ENCODE measurements at places on chromosomes 3 and 15.
A peak's percentile ranks its signal among the peaks of the same experiment; 100 is the strongest.

- DNase-seq = peak; percentile 60
These were observed 17.8 kb upstream of the ERICH6 start for GRCh38 chr3:150721285-150722130.

DNA sequence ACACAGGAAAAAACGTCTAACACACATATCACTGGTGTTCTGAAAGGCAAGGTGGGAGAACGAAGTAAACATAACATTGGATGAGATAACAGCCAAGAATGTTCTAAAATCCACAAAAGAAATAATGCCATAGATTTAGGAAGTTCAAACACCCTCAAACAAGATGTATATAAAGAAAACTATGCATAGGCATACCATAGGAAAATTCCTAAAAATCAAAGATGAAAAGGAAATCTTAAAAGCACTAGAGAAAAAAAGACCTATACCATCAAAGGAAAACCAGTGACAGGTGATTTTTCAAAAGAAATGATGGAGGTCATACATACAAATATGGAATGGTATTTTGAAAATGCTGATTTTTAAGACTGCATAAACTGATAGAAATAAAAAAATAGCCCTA, 57.3 kb downstream of the GLB1 start:
- no peak for DNase-seq

- DNase-seq = no peak
These were observed 281.6 kb downstream of the MBNL1 start for GRCh38 chr3:152550284-152550683.

DNA sequence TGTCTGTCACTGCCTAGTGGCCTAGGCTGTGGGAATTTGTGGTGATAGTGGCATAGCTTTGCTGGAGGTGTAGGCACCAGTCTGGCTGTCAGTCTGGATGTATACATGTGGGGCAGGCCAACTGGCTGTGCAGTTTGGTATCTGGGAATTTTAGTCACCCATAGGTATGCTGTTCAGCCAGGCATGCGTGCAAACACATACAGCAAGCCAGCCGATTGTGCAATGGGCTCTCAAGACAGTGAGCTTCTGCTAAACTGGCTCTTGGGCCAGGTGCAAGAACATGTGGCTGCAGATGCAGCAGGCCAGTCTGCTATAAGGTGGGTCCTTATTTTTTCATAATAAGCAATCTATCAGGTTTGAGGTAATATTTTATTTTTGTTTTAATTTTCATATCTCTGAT, 87.1 kb upstream of the PLSCR5 start:
- DNase-seq = no peak

DNA sequence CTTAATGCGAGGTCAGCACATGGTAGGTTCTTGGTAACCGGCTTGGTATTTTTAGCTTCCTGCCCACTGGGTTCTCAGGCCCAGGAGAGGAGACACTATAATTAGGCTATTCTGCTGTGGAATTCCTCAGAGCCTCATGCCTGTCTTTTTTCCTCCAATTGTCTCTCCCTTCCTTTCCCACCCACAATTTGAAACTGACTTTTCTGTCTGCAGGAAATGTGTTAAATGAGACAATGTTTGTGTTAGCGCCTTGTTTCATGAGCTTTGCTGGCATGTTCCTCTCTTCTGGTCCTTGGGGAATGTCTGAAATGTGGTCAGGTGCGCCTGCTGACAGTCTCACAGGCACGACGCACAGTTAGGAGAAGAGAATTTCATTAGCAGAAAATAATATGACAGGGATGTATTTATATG, 223.6 kb upstream of the CTNNB1 start:
- DNase-seq = no peak

GRCh38 chr3:51930439-51930838, 11.3 kb downstream of the RRP9 start:
- no peak for DNase-seq

DNA sequence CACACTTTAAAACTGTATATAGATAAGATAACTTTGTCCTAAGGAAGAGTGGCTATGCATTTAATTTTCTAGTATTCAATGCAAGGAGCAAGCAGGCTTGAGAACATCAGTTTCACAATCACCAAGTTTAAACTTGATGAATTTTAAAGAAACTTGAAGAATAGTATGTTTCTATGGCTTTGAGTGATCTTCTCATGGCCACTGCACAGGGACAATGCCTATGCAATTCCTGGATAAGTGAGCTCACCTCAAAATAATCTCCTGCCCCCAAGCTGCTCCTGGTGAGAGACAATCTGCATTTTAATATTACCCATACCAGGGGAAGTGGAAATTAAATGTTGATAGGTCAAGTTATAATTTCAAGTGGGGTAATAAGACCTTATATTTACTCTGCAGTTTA, 376.6 kb upstream of the CBLB start:
- DNase-seq = no peak

DNA sequence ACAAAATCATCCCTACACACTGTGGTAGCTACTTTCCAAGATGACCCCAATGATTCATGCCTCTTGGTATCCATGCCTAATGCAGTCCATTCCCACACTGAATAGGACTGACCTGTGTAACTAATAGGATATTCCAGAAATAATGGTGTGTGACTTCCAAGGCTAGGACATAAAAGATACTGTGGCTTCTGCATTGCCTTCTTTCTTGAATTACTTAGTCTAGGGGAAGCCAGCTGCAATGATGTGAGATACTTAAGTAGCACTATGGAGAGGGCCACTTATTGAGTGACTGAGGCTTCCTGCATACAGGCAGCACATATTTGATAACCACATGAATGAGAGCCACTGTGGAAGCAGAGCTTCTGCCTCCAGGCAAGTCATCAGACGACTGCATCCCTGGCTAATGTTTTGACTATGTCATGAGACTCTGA, 50.1 kb downstream of the NR1I2 start:
- no peak for DNase-seq

- DNase-seq = no peak
These were observed 130.7 kb downstream of the ALCAM start for GRCh38 chr3:105497386-105497785.

- DNase-seq = peak; percentile 29
These were observed 660.1 kb upstream of the CFAP20DC start for GRCh38 chr3:59709702-59710553.

GRCh38 chr3:160245261-160245800, 20.1 kb downstream of the C3orf80 start:
- no peak for DNase-seq

DNA sequence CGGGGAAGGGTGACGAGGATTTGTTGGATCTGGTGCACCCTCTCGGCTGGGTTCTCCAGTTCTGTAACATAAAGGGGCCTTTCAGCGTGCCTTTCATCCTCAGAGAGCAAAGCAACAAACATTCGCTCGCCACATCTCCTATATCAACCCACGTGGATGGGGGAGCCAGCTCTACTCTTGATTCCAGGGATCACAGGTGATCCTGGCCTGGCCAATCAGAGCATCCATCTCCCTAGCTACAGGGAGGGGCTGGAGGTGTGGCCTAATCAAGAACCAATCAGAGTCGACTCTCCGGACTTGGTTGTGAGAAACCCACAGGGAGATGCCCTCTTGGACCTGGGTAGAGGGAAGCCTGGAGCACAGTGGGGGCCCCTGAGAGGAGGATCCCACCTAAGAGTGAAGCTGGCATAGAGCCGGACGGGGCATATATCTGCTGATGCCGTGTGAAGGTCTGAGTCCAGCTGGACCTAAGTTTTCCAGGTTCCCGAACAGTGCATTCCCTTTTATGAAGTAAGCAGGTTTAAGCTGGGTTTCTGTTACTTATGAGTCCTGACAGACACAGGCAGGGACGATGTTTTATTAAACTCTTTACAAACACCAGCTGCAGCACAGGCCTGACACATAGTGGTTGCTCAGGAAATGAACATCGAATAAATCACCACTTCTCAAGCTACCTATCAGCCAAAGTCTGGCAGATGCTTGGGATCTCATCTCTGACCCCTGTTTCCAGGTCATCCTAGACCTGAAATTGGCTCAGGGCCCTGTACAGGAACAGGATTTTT, 50.7 kb upstream of the RAD18 start:
- DNase-seq = no peak

DNA sequence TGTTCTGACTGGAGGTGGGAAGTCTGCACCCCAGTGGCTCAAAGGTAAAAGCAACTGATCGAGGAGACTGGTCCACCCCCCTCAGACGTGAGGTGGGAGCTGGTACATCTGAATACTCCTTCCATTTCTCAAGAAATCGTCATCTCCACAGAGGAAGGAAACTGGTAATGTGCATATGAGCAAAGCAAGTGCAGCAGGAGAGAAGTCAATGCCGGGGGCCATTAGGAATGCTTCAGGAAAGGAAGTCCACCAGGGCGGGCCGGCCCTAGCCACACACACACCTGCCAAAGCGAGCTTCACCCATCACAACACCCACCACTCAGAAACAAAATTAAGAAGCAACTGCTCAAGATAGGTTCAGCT, 8.5 kb downstream of the TBC1D2B start:
- DNase-seq = no peak

GRCh38 chr15:81152339-81152738, 18.3 kb downstream of the CFAP161 start:
- no peak for DNase-seq

GRCh38 chr3:41848753-41849574, 112.9 kb downstream of the ULK4 start:
- no peak for DNase-seq

GRCh38 chr3:191217301-191217700, 18.3 kb downstream of the OSTN start:
- no peak for DNase-seq

DNA sequence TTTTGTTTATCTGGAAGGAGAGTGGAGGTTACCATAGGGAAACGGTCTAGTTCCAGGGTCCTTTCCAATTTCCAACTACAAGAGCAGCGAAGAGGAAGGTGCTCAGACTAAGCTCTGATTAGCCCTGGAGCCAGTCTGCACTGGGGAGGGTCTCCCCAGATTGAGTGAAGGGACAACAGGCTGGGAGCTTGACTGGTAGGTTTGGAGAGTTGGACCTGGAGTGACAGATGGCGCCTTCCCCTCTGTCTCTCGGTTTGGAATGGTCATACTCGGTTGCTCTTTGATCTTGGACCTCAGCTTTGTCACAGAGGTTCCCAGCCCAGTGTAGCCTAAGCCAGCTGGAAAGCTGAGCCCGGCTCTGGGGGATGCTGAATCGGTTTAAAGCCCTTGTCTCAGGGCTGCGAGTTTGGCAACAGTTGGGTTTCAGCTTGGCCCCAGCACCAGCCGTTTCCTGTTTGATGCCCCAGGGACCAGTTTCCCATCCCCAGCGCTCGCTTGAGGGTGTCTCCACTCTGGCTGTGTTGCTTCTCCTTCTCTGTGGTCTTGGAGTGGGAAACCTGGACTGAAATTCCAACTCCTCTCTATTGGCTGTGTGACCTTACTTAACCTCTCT, 53.1 kb upstream of the ULK4 start:
- DNase-seq = no peak

GRCh38 chr3:187375581-187375980, 7.4 kb downstream of the RTP4 start:
- no peak for DNase-seq

GRCh38 chr15:81516012-81516411, 142.0 kb upstream of the TMC3 start:
- DNase-seq = no peak

DNA sequence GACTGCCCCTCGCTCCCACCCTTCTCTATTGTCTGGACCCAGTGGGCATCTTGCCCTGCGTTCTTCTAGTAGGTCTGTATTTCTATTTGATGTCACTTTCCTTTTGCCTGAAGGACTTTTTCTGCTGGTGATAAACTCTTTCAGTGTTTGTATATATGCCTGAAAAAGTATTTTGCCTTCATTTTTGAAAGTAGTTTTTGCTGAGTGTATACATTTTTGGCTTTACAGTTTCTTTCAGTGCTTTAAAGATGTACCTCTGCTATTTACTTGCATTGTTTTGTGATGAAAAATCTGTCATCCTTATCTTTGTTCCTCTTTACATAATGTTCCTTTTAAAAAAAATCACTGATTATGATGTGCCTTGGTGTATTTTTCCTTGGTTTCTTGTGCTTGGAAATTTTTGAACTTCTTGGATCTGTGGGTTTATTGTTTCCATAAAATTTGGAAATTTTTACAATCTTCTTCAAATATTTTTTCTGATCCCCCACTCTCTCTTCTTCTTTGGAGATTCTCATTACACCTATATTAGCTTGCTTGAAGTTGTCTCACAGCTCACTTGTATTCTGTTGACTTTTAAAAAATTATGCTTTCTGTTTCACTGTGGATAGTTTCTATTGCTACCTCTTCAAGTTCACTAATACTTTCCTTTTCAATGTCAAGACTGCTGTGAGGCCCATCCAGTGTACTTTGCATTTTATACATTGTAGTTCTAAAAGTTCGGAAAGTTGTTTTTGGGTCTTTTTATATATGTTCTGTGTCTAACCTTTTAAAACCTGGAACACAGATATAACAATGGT, 67.8 kb downstream of the RGMA start:
- no peak for DNase-seq

GRCh38 chr15:78082743-78083110, 5.2 kb upstream of the TBC1D2B start:
- no peak for DNase-seq
